Type B pancreatic cell (in vitro differentiated cells): ENCODE measurements at places on chromosomes 13 and 19. TPM values are rescaled to one million over a fixed set of nuclear protein-coding genes. Genes with fewer than 3 reads are reported as not detected.

SYNGR4 gene
- total RNA-seq, result not detected in 2 replicates

KPNA3 gene
- total RNA-seq, result 36.5 and 40.1 TPM in 2 replicates

SLC25A41 gene
- 1.0 and 1.1 TPM in 2 replicates for total RNA-seq

IZUMO2 gene
- not detected in 2 replicates for total RNA-seq

IGFL2 gene
- total RNA-seq, result 104 and 441 TPM in 2 replicates

- DNase-seq, result peak; percentile 92
Measured at GRCh38 chr19:10251792-10252694, at the start of gene MRPL4. Gene MRPL4, plus strand, starts transcription at chr19:10252214. Its CDS starts 40 bp downstream, at chr19:10252254.

GRCh38 chr19:55173714-55174409 lies 6.2 kb downstream of the SYT5 start:
- no peak for DNase-seq

DNA sequence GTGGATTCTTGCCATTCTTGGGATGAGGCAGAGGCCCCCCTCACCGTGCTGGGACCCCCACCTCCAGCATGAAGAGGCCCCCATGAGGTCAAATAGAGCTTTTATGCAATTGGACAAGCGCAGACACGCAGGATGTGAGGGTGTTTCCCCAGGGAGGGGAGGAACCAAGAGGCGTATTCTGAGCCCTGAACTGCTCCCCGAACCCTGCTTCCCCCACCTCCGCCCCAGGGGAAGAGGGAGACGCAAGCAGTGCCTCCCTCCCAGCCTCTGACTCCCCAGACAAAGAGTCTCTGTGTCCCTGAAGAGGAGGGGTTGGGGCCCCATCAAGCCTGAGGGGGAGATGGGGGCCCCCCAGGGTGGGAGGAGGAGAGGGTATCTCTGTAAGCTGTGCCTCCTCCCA lies 1.3 kb upstream of the RDH8 start:
- no peak for DNase-seq

- DNase-seq, result no peak
Measured at GRCh38 chr19:12778017-12778904, 2.9 kb upstream of the HOOK2 start.

GRCh38 chr19:16611121-16611520 lies 16.9 kb downstream of the MED26 start:
- DNase-seq, result no peak

GRCh38 chr19:12936582-12936981 lies 1.8 kb upstream of the CALR start:
- DNase-seq, result no peak

DNA sequence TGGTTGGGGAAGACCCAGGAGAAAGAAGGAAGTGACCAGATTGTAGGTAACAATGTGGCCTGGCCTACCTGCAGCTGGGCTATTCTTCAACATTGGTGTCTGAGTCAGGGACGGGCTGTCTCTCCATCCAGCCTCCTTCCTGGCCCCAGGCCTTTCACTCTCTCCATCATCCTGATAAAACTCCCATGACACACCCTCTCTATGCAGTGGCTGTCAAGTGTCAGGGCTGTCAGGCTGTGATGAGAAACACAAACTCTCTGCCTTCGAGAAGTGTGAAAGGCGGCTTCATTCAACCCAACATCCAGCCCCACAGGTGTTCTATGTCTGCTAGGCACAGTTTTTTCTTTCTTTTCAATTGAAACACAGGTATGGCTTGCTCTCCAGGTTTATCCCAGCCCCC lies 153.3 kb upstream of the VSTM2B start:
- DNase-seq, result peak; percentile 29

GRCh38 chr13:22644941-22645340 lies 535.8 kb upstream of the SGCG start:
- no peak for DNase-seq

DNA sequence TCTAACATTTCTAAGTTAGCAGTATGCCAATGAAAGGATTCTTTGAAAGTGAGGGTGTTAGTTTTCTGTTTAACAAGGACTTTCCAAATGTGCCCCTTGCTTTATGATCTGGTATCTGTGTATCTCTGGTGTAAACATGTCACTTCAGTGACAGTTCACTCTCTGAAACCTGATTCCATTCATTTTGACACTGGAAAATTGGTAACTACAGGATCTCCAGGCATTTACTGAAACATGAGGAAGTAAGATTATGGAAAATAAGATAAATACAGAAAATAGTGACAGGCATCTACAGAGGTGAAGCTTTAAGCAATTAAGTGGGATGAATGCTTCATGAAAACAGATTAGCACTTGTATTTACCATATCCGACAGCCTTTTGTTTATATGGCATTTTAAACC lies 101.6 kb upstream of the MYO16 start:
- no peak for DNase-seq

GRCh38 chr19:2477732-2478191 lies 1.8 kb downstream of the GADD45B start:
- DNase-seq, result no peak

- peak; percentile 97 for DNase-seq
Measured at GRCh38 chr19:38930776-38931520, at the start of gene MRPS12. Gene MRPS12, plus strand, starts transcription at chr19:38930944. Its CDS starts 351 bp downstream, at chr19:38931295.
